DMS 273 treated with DMSO at 0.1 percent for 48 hours (cell line): ENCODE measurements at places on chromosomes 5 and 9.

DNA sequence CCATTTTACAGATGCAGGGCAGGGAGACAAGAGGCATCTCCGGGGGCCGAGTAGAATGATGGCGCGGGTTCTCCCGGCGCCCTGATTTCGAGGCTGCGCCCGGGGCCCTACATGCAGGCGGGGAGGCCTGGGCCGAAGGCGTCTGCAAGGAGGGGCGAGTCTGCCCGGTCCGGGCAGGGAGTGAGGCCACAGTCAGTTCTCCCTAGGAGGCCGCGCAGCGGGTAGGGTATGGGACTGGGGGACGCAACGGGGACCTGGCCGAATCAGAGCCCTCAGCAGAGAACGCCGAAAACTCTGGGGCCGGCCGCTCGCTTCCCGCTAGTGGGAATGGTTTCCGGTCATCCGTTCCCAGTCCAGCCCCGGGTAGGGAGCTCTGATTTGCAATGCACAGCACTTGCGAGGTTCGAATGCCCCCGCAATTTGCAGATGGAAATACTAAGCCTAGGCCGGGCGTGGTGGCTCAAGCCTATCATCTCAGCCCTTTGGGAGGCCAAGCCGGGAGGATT is 6.4 kb downstream of the TLX3 start:
- no peak for DNase-seq

DNA sequence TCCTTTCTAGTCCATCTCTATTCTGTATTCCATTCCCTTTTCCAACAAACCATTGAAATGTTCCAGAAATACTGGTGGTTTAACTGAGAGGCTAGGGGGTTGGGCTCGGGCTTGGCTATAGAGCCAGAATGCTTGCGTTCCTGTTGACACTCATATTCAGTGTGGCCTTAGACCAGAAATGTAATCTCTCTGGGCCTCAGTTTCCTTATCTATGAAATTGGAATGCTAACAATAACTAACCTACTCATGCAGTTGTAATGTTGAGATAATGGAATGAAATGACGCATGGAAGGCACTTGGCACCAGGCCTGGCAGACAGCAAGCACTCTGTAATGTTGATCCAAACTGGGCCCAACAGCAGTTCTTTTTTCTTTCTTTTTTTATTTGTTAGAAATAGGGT is 26.8 kb downstream of the JADE2 start:
- no peak for DNase-seq

- DNase-seq: no peak
These were observed 85.8 kb downstream of the FBXO38 start for GRCh38 chr5:148469501-148469935.

DNA sequence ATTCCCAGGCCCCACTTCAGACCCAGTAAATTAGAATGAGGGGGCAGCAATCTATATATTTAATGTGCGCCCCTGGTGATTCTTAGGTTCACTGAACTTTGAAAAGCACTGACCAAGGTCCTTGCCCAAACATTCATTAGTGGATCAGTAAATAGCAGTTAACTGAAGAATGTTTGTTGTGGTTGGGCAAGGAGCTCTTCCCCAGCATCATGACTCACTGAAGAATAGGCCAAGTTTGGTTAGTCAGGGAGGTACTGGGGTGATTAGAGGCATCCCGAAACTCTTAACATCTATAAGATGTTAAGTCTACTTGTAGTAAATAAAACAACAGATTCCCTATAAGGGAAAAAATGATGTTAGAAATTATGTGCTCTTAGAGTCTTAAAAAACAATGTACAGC is 833 bp upstream of the MROH2B start:
- DNase-seq: no peak

DNA sequence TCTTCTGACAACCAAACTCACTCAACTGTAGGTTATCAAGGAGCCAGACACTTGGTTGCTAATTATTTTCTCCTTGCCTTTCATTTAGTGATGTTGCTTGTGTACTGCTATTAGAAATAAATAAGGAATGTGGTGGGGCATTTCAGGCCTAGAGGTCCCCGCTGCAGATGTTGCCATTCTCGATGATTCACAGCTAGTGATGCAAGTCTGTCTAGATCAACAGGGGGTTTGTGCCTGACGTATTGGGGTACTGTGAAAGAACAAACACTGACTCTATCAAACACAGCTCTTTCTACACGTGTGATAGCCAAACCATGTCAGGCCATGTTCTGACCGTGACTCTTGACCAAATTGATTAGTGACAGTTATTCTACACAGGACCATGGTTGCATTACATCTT is 144.7 kb downstream of the OSTF1 start:
- DNase-seq: no peak

DNA sequence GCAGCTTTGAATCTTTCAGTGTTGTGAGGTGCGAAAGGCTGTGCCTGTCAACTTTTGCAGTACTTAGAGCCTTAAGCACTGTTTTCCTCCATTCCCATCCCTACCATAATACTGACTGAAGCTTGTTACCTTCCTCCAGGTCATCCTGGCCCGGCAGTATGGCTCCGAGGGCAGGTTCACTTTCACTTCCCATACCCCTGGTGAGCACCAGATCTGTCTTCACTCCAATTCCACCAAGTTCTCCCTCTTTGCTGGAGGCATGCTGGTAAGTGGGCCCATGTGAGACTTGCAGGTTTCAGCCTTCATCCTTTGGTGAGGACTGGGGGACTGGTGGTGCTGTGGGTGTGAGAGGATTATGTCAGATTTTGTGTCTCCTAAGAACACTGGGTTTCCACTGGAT is 1.5 kb downstream of the TMED9 start:
- DNase-seq: no peak
